ENCODE measurements at places on chromosomes 6 and 20.
A peak's percentile ranks its signal among the peaks of the same experiment; 100 is the strongest.

DNA sequence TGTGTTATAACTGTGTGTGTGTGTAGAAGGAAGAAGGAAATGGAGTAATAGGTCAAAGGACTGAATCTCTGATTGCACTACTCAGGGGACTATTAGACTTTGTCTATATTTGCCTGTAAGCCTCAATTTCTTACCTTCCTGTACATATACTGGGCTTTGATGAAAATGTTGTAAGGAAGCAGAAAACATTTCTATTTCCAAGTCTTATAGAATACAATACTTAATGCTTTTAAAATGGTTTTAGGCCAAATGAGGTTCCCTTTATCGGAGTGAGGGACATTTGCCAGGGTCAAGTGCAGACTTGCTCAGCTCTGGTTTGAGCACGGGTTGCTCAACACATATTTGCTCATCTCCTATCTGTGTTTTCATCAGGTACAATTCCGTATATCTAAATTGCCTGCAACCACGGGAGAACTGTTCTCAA lies 28.3 kb downstream of the MEP1A start:
- no peak for DNase-seq

GRCh38 chr6:41767112-41767833 lies 12.4 kb downstream of the FRS3 start:
- no peak for DNase-seq

GRCh38 chr20:10498200-10498599 lies 63.1 kb downstream of the SLX4IP start:
- DNase-seq = no peak

- peak; percentile 55 for DNase-seq
Observed at GRCh38 chr20:7742479-7742878, 197.8 kb downstream of the HAO1 start.

- DNase-seq = peak; percentile 26
Observed at GRCh38 chr6:112357791-112358190, 10.7 kb downstream of the RFPL4B start.

GRCh38 chr20:58306421-58307261 lies 2.9 kb upstream of the RAB22A start:
- peak; percentile 66 for DNase-seq

GRCh38 chr20:46127396-46128010 lies 9.4 kb downstream of the CD40 start:
- no peak for DNase-seq

- no peak for DNase-seq
Observed at GRCh38 chr6:45419571-45420082, 41.9 kb upstream of the SUPT3H start.

DNA sequence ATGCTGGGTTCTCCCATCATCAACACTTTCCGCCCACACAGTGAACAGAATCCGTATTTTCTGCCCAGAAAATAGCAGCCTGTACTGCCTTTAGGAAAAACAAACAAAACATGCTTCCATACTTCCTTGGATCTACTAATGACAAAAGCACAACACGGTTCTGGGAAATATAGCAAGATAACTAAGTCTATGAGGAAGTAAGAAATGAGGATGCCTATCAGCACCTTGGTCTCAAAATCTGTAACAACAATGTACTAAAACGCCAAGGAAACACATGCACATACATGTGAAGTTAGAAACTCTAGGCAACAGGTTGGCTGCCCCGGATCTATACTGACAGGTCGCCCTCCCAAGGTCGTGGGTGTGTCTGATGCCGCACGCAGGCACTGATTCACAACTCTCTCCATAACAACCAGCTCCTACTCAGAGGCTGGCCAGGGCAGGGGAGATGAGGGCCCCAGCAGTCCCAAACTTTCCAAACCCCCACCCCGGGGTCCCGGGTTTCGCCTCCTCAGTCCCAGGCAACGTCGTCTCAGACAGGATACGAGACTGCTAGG lies 710 bp downstream of the BTBD9 start:
- no peak for DNase-seq

- no peak for DNase-seq
Observed at GRCh38 chr20:45776931-45777330, 14.8 kb downstream of the WFDC3 start.

DNA sequence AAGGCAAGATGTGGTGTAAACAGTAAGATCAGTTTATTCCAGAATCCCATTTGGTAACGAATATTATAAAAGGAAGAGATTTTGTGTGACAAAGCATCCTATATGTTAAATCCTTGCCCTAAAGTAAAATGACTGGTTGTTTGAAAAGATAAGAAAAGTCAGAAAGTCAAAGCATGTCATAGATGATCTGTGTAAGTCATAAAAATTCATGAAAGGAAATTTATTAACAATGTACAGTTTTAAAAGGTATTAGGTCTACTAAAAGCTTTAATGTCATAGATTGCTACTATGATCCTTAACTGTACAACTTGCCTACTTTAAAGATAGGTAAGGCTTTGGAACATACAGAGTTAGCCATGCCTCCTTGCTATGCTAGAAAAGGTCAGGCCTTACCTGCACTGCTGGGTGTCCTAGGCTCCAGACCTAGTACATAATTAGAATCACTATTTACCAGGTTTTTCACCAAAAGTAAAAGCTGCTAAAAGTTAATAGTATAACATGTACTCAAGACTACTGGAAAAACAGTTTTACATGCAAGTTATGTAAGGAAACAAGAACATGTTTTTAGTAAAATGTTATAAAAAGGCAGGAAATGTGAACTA lies 1090.1 kb upstream of the ADGRB3 start:
- DNase-seq = no peak

DNA sequence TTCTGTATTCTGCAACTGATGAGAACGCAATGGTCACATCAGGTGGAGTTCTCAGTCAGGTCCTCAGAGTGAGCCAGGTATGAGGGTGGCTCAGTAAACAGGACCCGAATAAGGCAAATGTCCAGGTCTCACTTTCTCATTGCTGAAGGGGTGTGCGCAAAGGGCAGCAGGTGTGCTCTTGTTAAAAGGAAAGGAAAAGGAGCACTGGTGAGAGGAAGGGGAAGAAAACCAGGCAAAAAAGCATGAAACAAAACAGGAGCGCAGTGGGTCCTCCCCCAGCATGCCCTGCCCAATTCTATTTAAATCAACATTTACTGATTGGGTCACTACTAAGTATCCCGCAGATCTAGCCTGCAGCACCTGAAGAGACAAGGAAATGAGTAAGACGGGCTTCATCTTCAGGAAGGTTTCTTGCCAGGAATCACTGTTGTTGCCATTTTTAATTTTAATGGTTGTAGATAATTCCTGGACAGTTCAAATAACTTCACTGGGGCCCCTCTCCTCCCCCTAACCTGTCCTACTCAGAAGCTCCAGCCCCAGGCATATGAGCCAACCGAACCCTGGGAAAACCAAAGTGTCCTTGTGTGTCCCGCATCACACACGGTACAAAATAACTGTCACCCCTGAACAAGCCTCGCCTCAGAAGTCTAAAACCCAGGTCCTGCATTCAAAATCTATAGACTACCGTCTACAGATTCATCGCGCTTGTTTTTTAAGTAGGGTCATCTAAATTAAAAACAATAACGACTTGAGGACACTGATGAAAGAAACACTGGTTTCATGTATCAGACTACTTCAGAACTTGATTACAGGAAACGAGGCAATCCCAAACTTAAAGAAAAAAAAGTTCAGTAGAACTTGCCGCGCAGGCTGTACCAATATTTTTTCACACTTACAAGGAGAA lies 980 bp downstream of the MBOAT1 start:
- DNase-seq = no peak

- no peak for DNase-seq
Observed at GRCh38 chr6:43127877-43128276, 43.2 kb upstream of the SRF start.

GRCh38 chr6:79072640-79073181 lies 5.3 kb downstream of the PHIP start:
- no peak for DNase-seq

- DNase-seq = no peak
Observed at GRCh38 chr20:63008541-63009044, 1.8 kb upstream of the BHLHE23 start.

- DNase-seq = no peak
Observed at GRCh38 chr20:32278199-32278643, 770 bp downstream of the KIF3B start.

DNA sequence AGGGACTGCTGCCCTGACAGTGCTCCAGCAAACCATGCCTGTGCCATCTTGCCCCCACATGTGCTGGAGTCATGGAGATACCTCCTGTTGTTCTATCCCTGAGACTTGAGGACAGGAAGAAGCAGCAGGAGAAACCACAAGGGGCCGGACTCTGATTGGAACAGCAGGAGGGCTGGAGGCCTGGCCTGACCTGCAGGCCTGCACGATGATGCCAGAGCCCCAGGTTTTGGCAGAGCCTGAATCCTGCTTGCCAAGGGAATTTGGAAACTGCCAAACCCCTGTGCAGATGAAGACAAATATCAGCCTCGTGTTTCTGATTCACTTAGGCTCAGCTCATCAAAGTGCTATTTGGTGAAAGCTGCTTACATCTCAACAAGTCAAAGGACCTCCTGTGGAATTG lies 177.6 kb downstream of the MAFB start:
- DNase-seq = no peak

- DNase-seq = no peak
Observed at GRCh38 chr6:104642871-104643270, 216.8 kb downstream of the HACE1 start.

- DNase-seq = no peak
Observed at GRCh38 chr6:152296648-152297376, 340.4 kb downstream of the SYNE1 start.

- DNase-seq = no peak
Observed at GRCh38 chr20:24136659-24137246, 148.2 kb upstream of the GGTLC1 start.

- peak; percentile 69 for DNase-seq
Observed at GRCh38 chr6:55882718-55883569, 7.6 kb upstream of the BMP5 start.

- DNase-seq = no peak
Observed at GRCh38 chr6:41706876-41707564, 28.4 kb downstream of the TFEB start.

- DNase-seq = no peak
Observed at GRCh38 chr6:138403324-138403800, 661 bp upstream of the HEBP2 start.

DNA sequence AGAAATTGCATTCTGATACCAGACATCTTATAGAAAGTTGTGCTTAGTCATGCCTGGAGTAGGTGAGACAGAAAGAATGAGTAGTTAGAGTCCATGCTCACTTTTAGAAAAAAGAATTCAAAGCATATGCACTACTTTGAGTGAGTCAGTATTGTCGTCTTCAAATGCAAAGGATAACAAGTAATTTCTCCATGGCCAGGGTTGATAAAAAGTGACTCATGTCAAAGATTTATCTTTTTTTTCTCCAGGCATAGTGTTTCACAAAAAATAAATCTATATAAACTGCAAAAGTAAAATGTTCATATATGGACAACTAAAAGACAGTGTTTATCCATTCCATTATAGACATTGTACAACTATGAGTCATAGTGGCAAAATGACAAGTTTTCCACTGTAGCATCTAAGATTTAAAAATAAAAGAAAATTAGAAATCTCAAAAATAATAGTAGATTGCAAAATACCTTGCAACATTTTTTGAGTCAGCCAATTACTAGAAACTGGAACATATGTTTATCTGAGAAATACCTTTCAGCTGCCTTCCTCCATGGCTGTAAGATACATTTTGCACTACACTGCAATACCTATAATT lies 329.6 kb downstream of the GRIK2 start:
- peak; percentile 80 for DNase-seq

- no peak for DNase-seq
Observed at GRCh38 chr6:19838442-19839236, 1.5 kb downstream of the ID4 start.

- no peak for DNase-seq
Observed at GRCh38 chr20:34240121-34240520, 1.1 kb upstream of the ASIP start.
